ENCODE measurements at places on chromosomes 1 and 21.

GRCh38 chr1:75135573-75136194 lies 1.5 kb downstream of the LHX8 start:
- DNase-seq = no peak

DNA sequence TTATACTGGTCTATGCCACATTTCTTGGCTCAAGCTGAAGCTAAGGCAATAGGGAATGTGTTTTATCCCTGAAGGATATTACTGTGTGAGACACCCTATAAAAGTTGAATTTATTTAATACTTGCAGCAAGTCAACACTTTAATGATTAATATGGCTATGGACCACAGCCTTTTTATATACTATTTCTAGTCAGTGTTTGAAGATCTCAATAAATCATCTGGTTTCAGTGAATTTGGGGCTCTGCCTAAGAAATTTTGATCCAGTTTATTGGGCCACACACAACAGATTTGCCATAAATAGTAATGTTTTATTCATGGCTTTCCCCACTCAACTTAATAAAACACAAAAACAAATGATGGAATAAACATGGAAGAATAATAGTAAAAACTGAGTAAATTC lies 698.3 kb downstream of the ADGRL2 start:
- DNase-seq = no peak

GRCh38 chr1:13722808-13723360 lies 22.9 kb downstream of the PRDM2 start:
- DNase-seq = no peak

GRCh38 chr1:159828581-159829272 lies 2.1 kb downstream of the SLAMF8 start:
- DNase-seq = no peak

DNA sequence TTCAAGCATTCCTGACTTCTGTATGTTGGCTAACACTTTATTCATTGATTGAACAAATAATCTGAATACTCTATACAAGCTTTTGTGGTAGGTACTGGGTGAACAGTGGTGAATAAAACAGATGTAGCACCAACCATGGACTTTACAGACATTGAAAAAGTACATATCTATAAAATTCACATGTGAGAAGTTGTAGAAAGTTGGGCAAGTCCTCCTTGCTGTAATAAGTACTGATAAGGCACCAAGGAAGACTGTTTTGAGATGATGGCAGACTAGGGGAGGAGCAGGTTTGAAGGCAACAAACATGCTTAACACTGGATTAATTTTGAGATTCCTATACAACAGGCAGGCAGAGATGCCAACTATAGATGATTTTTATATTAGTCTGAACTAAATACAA lies 42.4 kb downstream of the RNF2 start:
- DNase-seq = no peak

GRCh38 chr1:22365331-22366295 lies 86.0 kb upstream of the ZBTB40 start:
- DNase-seq = no peak

GRCh38 chr21:15826147-15826780 lies 96.5 kb downstream of the USP25 start:
- peak; percentile 8 for DNase-seq

GRCh38 chr1:151944126-151944856 lies 35.0 kb upstream of the THEM4 start:
- no peak for DNase-seq

DNA sequence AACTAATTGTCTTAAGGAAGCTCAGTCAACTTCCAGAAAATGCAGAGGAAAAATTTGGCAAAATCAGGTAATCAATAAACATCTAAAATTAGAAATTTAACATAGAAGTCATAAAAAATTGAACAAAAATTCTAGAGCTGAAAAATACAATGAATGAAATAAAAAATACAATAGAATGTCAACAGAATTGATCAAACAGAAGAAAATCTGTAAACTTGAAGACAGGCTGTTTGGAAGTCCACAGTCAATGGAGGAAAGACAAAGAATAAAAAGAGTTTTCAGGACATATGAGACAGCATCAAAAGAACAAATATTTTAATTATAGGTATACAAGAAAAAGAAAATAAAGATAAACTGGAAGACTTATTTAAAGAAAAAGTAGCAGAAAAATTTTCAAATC lies 469.0 kb downstream of the RWDD3 start:
- DNase-seq = no peak

DNA sequence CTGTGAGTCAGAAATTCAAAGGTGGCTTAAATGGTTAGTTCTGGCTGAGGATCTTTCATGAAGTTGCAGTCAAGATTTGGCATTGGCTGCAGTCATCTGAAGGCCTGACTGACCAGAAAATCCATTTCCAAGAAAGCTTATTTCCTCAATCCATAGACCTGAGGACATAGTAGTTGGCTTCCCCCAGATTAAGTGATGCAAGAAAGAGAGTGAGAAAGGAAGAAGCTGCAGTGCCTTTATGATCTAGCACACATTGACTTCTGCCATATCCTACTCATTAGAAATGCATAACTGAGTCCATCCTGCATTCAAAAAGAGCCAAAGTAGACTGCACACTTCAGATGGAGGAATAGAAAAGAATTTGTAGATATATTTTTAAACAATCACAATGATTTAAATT lies 222.6 kb downstream of the COL24A1 start:
- no peak for DNase-seq

- no peak for DNase-seq
These were observed 13.9 kb downstream of the CELSR2 start for GRCh38 chr1:109263234-109263596.

DNA sequence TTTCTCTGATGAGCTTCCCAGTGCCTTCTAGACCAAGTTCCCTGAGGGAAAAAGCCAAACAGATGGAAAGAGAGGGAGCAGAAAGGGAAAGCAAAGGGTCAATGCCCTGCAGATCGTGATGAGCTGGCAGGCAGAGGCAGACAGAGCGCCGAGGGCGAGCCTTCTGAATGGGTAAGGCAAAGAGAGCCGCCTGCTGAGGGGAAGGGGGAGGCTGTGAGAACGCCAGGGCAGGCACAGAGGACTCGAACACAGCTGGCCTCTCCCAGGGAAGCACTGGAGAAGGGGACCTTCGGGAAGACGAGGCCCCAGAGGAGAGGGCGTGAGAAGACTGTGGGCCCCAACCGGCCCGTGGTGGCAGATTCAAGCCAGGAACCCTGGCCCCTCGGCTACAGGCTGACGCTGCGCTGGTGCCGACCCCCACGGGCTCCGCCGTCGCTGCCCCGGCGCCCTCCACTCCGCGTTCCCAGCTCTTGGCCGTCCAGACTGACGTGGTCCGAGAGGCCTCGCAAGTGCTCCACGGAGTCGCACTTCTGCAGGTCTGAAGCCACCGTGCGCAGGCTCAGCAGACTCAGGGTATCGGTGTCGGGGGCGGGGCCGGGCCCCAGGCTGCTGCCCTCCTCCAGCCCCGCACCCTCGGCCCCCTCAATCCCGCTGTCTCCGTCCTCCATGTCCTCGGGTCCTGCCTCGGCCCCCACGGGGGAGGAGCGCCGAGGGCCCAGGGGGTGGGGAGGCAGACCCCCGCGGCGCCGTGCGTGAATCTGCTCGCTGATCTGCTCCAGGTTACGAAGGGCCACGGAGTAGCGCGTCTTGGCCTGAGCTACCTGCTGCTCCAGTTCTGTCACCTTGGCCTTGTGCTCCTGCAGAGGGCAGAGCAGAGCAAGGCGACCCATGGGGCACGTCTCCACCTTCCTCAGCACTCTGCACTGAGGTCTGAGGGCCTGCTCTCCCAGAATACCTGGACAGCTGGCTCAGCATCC lies 13.9 kb downstream of the SH3BP5L start:
- DNase-seq = no peak

GRCh38 chr1:21759818-21760217 lies 23.1 kb downstream of the USP48 start:
- DNase-seq = no peak

DNA sequence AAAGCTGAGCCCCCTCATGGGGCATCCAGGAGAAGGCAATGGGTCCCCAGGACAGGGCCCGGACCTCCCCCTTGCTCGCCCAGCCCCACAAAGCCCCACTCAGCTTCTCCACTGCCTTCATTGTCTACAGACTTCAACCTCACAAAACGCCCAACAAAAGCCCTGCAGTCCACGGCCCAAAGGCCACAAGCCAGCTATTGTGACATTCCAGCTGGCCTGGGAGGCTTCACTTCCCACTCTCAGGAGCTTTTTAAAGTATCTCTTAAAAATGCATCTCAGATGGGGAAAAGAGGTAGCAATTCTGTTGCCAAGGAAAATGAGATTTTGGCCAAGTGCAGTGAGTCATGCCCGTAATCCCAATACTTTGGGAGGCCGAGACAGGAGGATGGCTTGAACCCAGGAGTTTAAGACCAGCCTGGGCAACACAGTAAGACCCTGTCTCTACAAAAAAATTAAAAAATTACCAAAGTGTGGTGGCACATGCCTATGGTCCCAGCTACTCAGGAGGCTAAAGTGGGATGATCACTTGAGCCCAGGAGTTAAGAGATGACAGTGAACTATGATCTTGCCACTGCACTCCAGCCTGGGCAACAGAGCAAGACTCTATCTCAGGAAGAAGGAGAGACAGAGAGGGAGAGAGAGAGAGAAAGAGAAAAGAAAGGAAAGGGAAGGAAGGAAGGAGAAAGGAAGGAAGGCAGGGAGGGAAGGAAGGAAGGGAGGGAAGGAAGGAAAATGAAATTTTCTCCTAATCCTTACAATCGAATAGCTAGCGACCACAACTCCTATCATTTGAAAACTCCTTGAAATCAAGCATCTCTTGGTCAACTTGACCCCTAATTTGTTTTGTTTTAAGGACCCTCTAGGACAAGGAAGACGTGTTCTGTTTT lies 31.4 kb upstream of the TARDBP start:
- no peak for DNase-seq

DNA sequence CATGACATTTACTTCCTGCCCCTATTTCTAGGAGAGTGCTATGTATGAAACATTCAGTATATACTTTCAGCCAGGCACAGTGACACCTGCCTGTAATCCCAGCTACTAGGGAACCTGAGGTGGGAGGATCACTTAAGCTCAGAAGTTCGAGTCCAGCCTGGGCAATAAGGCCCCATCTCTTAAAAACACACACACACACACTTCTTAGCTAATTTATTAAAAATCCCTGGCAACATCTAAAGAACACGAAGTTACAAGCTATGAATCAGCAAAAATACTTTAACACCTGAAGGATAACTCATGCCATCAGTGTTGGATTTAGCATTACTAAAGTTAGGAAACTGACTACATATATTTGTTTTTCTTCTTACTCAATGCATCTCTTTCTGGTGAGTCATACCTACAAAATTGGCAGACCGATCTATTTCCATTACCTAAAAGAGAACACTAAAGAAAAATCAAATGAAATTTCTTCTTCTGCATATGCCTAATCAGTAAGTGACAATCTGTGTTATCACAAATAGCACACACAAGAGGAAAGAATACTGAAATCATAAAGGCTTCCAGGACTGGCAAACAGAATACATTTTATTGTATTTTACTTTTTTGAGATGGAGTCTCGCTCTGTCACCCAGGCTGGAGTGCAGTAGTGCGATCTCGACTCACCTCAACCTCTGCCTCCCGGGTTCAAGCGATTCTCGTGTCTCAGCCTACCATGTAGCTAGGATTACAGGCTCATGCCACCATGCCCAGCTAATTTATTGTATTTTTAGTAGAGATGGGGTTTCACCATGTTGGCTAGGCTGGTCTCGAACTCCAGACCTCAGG lies 41.4 kb downstream of the RNF115 start:
- DNase-seq = no peak

DNA sequence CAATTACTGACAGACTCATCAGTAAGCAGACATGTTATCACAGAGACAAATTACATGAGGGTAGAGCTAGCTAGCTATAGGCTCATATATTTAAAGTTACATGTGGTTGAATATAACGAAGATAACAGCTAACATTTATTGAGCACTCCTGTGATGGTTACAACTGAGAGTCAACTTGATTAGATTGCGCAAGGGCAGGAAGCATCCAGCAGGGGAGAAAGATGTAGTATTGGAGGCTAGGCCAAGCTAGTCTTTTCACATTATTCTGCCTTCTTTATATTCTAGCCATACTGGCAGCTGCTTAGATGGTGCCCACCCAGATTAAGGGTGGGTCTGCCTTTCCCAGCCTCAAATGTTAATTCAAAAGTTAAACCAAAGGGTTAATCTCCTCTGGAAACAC lies 37.1 kb downstream of the PIGK start:
- no peak for DNase-seq

GRCh38 chr21:36563341-36563926 lies 83.5 kb upstream of the CLDN14 start:
- DNase-seq = no peak

DNA sequence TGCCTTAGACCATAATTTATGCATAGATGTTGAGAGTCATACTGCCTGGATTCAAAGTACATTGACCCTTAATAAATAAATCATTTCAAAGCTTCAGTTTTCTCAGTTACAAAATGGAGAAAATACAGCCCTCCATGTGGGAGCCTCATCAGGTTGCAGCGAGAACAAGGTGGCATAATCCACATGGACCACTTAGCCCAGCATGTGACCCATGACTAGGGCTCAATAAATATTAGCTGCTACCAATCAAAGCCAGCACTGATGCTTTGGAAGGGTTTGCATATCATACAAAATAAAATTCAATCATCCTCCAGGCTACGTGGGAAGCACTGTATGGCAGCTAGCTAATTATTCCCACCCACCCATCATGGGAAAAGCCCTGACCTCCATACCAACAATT lies 33.5 kb upstream of the RGS7 start:
- no peak for DNase-seq

- DNase-seq = peak; percentile 32
These were observed 32.3 kb downstream of the KIAA2013 start for GRCh38 chr1:11893907-11894251.

GRCh38 chr1:167676205-167676915 lies 45.4 kb upstream of the MPZL1 start:
- DNase-seq = no peak

- DNase-seq = no peak
These were observed 504.9 kb downstream of the OMA1 start for GRCh38 chr1:58041621-58042020.

DNA sequence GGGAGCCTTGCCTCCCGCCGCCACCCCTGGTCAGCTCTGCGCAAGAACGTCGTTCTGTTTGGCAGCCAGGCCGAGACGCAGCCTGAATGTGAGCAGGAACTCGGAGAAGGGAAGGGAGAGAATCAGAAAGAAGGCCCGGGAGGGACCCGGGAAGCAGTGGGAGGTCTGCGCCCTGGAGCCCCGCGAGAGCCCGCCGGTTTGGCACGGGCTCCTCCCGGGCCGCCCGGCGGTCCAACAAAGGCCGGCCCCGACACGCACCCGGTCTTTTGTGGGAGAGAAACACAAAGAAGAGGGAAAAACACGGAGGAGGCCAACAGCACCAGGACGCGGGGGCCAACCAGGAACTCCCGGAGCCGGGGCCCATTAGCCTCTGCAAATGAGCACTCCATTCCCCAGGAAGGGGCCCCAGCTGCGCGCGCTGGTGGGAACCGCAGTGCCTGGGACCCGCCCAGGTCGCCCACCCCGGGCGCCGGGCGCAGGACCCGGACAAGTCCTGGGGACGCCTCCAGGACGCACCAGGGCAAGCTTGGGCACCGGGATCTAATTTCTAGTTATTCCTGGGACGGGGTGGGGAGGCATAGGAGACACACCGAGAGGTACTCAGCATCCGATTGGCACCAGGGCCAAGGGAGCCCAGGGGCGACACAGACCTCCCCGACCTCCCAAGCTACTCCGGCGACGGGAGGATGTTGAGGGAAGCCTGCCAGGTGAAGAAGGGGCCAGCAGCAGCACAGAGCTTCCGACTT lies 2.7 kb upstream of the OLIG2 start:
- no peak for DNase-seq

GRCh38 chr21:33109574-33110339 lies 39.8 kb downstream of the OLIG1 start:
- DNase-seq = peak; percentile 27

- DNase-seq = no peak
These were observed 16.1 kb upstream of the SHCBP1L start for GRCh38 chr1:182968836-182969734.

GRCh38 chr1:36034692-36035091 lies 49.2 kb upstream of the TEKT2 start:
- DNase-seq = peak; percentile 96
